Foreskin fibroblast (primary cell): ENCODE measurements at places on chromosomes 2 and 18.
A peak's percentile ranks its signal among the peaks of the same experiment; 100 is the strongest.

- no peak for DNase-seq
Measured at GRCh38 chr2:109715313-109715805, 78.7 kb upstream of the RGPD5 start.

DNA sequence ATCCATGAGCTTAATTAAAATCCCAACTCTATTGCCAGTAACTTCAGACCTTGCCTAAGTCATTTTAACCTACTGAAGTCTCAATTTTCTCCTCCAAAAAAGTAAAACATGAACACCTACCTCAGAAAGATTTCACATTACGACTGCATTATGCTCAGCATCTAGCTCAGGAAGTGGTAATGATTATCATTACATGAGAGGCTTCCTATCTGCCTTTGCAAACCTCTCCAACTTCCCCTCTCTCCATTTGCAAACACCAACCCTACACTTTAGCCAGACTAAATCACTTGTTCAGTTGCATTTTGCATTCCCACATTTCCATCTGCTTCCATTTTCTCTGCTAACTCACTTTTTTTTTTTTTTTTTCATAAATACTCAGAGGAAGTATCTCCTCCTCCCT lies 6.8 kb downstream of the SLC38A11 start:
- DNase-seq = no peak

DNA sequence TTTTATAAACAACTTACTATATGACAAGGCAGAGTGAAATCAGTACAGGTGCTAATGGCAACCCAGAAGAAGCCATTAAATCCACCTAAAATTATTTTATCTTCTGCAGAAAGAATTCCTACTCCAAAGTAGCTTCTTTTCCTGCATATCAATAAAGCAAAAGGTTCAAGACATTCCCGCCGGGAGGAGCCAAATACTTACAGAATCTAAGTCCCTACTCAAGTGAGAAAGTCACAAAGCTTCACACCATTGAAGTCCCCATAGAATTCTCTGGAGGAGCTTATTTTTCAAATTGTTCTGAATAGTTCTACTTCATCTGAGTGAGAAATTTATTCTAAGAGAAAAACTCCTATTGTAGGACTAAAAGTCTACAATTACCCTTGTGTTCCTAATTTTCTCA lies 233.7 kb upstream of the HNRNPA3 start:
- no peak for DNase-seq

GRCh38 chr2:149745396-149746230 lies 158.0 kb upstream of the MMADHC start:
- peak; percentile 35 for DNase-seq

- peak; percentile 7 for DNase-seq
Measured at GRCh38 chr2:168697668-168698121, 104.7 kb upstream of the NOSTRIN start.
